Stimulated activated CD4-positive, alpha-beta T cell treated with anti-CD3 and anti-CD28 coated beads, Interleukin-12 subunit alpha, Interleukin-12 subunit beta, amount 100 ng/mL, for 24 hours (primary cell): ENCODE measurements at places on chromosomes 11 and 22.

GRCh38 chr11:86476109-86476861 lies 101.6 kb downstream of the CCDC81 start:
- DNase-seq = no peak

- no peak for DNase-seq
These were observed 84.4 kb upstream of the ARHGAP42 start for GRCh38 chr11:100602716-100603115.

DNA sequence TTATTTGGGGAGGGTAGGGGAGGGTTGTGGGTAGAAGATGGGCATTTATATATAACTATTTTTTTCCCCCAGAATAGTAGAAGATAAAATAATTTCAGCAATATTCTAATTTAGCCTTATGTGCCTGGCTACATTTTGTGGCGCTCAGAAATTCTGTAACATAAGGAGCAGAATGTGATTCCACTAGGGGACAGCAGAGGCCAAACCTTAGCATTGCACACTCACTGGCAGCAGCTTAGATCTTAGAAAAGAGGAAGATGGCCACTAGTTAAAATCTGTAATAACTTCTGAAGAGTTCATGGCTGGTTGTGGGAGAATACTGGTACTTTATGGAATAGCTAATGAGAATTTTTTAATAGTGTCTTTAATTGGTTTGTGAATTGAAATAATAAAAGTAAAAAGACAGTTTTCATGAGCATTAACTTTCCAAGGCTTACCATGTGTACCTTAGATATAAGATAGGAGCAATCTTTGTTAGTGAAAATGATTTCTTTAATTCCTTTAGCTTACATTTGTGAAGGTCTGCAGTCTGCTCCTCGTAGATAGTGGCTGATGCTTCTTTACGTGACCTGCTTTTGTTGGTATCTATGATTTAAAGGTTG lies 33.1 kb downstream of the DDX10 start:
- no peak for DNase-seq

DNA sequence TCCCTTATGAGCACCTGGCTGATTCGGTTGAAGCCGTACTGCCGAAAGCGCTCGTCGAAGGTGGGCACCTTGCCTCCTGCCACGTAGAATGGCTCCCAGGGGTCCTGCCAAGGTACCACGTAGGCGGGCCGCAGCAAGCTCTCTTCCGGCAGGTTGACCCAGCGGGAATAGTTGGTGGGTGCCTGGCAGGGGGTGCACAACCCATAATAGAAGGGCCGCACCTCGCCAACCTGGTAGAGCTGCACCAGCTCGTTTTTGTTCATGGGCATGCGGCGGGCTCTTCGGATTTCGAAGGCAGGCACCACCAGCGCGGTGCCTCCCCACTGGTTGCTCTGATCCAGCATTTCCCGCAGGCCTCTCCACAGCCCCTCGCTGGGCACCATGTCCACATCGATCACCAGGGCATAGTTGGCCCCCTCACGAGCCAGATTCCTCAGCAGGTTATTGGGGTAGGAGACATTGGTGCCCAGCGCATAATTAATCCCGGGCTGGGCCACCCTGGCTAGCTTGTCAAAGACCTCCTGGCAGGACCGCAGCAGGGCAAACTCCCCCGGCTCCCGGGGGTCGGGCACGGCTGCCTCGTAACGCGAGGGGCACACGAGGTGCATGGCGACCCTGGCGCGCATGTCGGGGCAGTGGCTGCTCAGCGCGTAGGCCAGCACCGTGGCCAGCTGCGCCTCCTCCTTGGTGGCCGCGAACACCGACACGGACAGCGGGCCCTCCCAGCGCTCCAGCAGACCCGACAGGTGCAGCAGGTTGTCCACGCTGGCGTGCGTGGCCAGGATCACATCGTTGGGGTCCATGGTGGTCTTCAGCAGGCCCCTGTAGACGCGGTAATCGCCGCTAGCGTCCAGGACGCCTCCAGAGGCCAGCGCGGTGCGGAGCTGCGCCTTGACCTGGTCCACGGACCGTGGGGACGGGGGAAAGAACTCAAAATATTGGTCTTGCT lies 679 bp downstream of the B4GAT1 start:
- DNase-seq = no peak

GRCh38 chr11:69972351-69972802 lies 105.7 kb upstream of the ANO1 start:
- DNase-seq = no peak

DNA sequence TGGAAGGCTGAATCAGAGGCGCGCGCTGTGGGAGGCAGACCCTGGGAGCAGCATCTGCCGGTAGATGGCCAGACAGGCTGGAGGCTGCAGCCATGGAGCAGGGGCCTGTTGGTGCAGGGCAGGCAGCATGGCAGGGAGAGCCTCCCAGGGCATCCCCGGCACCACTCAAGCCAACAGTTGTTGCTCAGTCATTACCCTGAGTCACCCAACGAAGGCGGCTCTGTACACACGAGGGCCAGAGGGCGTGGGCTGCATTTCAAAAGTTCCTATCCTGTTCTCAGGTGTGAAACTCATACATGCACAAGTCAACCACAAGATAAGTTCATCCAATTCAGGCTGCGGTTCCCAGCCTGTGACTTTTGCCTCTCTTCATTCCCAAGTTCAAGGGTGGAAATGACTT lies 2.6 kb downstream of the ANO1 start:
- DNase-seq = no peak

GRCh38 chr11:78941226-78941851 lies 366.7 kb upstream of the NARS2 start:
- DNase-seq = no peak

DNA sequence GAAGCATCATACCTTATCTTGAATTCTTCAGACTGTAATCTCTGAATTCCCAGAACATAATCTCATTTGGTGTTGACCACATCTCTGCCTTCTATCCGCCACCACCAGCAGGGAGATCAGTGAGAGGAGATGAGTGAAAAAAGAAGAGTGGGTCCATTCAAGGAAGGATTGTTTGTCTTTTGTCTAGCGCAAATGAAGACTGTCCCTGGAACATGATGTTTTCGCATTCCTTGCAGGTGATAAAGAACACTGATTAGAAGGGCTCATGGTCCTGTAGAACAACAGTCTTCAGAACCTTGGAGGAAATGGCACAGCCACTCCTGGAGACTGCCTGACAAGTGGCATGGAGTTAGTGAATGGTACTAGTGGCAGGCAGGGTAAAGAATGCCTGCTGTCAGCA lies 869.6 kb downstream of the JRKL start:
- DNase-seq = no peak

GRCh38 chr11:16265022-16265421 lies 91.3 kb downstream of the SOX6 start:
- no peak for DNase-seq

GRCh38 chr11:62130283-62131169 lies 6.7 kb downstream of the INCENP start:
- no peak for DNase-seq

GRCh38 chr22:39223091-39223710 lies 21.6 kb downstream of the PDGFB start:
- DNase-seq = no peak

GRCh38 chr22:43299736-43300135 lies 43.4 kb downstream of the SCUBE1 start:
- DNase-seq = no peak

- no peak for DNase-seq
These were observed 706 bp downstream of the DCPS start for GRCh38 chr11:126304457-126305075.

DNA sequence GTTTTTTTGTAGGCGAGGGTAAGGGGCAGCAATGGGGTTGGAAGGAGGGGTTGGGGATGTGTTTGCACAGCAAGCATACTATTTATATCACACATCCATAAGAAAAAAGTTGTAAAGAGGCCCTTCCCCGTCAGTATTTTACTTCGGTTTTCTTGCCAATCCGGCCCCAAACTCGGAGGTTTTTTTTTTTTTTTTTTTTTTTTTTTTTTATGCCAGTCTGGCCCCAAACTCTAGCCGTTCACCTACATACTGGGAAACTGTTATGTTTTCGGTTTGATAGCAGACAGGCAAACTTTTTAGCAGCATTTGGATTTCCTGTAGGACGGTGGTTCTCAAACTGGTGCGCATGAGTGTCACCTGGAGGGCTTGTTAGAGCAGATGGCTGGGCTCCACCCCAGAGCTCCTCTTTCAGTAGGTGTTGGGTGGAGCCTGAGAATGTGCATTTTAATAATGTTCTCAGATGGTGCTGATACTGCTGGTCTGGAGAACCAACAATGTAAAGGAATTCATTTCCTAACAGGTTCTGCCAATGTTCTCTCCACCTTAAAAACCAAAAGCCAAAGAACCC lies 76.5 kb upstream of the ZBED5 start:
- DNase-seq = no peak

- no peak for DNase-seq
These were observed 52.2 kb downstream of the C11orf58 start for GRCh38 chr11:16790486-16791190.

DNA sequence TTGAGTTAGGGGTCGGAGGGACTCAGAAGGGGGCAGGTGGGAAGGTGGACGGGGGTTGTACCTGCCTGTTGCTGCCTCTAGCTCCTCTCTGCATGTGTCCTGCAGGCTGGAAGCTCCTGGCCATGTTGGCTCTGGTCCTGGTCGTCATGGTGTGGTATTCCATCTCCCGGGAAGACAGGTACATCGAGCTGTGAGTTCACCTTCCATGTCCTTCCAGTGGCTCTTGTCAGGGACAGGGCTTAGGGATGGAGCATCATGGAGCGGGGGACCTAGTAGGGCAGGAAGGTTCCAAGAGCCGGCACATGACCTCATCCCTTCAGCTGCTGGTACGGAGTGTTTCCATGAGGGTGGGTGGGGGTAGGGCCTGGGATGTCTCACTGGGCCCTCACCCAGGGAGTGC lies 50.9 kb downstream of the ST3GAL4 start:
- DNase-seq = no peak

- no peak for DNase-seq
These were observed 213.3 kb downstream of the FAM76B start for GRCh38 chr11:95576146-95576845.

DNA sequence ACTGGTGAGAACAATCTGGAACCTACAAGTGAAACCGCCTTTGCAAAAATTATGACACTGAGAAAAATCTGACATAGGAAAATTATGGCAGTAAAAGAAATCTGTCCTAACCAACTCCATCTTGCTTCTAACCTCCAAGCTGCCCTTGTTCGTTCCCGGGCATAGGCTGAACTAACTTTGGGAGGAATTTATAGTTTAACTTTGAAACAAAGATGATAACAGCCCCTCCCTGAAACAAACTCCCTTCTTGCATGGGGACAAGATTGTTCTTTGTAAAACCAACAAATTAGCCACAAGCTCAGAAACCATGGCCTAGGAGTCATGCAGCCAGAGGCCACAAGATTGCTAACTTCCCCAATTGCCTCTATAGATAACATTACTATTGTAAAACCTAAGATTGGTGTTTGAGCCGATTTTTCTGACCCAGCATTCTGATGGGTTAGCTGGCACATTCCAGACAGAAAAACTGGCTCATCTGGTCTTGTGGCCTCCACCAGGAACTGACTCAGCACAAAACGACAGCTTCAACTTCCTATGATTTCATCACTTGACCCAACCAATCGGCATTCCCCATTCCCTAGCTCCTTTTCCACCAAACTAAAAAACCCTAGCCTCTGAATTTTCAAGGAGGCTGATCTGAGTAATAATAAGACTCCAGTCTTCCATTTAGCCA lies 3.6 kb upstream of the CCDC81 start:
- DNase-seq = no peak

DNA sequence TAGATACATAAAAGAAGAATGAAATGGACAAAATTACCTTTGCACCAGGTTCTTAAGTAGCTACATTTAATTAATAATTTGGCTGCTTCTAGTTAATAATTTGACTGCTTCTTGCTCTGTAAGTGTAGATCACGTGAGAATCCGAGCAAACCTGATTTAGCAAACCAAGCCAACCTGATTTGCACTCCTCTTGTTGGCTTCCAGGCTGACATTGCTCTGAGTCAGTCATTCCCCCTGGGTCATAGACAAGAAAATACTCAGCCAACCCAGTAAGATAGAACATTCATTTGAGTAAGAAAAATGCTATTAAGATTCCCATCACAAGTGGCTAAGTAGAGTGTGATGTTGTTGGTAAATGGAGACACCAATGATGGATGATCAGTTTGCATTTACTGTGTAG lies 304.1 kb downstream of the C11orf87 start:
- no peak for DNase-seq

- DNase-seq = no peak
These were observed 10.6 kb downstream of the MYH9 start for GRCh38 chr22:36377022-36377631.

- no peak for DNase-seq
These were observed 55.3 kb downstream of the SHANK2 start for GRCh38 chr11:71197096-71197495.

GRCh38 chr11:119316729-119317591 lies at the start of gene MCAM:
MCAM (minus strand) TSS chr11:119317130; CDS start chr11:119317101, 29 bp downstream.
- DNase-seq = no peak

- DNase-seq = no peak
These were observed 1.5 kb upstream of the CD151 start for GRCh38 chr11:831118-831864.

- DNase-seq = no peak
These were observed 148.8 kb downstream of the ARHGAP42 start for GRCh38 chr11:100835854-100836253.

- DNase-seq = no peak
These were observed 580.4 kb downstream of the CNTN5 start for GRCh38 chr11:99601179-99601578.

- peak; percentile 63 for DNase-seq
These were observed 2.2 kb downstream of the FXYD2 start for GRCh38 chr11:117822074-117823033.

GRCh38 chr11:88631497-88631896 lies 294.0 kb upstream of the CTSC start:
- DNase-seq = no peak

DNA sequence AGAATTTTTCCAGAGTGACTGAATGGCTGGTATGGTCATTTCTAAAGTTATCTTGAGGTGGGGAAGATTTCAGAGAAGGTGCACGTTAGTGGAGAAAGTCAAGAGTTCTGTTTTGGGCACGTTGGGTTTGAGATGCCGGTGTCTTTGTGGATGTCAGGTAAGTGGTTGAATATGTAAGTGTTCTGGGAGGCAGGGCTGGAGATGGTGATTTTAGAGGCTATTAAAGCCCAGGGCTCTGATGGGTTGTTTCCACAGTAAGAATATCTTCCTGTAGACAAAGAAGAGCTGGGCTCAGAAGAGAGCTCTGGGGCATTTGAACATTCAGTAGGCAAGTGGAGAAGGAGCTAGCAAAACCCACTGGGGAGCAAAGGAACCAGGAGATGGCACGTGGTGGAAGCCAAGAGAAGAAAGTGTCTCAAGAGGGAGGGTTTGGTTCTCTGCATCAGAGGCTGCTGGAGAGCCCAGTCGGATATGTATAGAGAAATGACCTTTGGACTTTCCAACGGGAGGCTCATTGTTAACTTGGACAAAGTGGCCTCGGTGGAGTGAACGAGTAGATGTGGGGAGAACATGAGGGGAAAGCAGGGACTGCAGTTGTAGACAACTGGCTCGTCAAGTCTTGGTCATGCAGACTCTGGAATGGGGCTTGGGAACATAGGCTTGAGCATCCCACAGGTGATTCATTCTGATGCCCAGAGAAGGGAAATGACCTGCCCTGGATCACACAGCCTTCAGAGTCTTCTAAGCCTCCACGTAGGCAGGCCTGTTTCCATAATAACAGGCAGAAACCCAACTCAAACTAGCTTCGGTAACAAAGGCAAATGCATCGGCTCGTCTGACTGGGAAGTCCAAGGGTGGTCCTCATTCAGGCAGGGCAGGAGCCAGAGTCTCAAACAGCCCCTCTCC lies 98.4 kb upstream of the PARVA start:
- DNase-seq = no peak

GRCh38 chr11:76661834-76662434 lies 8.6 kb downstream of the LRRC32 start:
- no peak for DNase-seq
